Smooth muscle cell of bladder (primary cell): ENCODE measurements at places on chromosomes 3 and 15. TPM values are rescaled to one million over a fixed set of nuclear protein-coding genes. Genes with fewer than 3 reads are reported as not detected.

CHRD gene
- total RNA-seq = 1.4 and 1.9 TPM in 2 replicates

ALS2CL gene
- total RNA-seq = 0.85 and 1.2 TPM in 2 replicates

ARRDC4 gene
- total RNA-seq = 9.2 and 12.2 TPM in 2 replicates

ACTC1 gene
- total RNA-seq = not detected in 2 replicates

GPR160 gene
- 0.14 and 0.28 TPM in 2 replicates for total RNA-seq

TFG gene
- total RNA-seq = 54.2 and 63.3 TPM in 2 replicates

FANCD2OS gene
- total RNA-seq = not detected in 2 replicates

ARIH2 gene
- 56.5 and 69.8 TPM in 2 replicates for total RNA-seq

CDV3 gene
- total RNA-seq = 131 and 153 TPM in 2 replicates

PLA2G4E gene
- not detected in 2 replicates for total RNA-seq

ZBBX gene
- total RNA-seq = under 0.01 TPM in 1 of 2 replicates, not detected in the other

SHF gene
- total RNA-seq = 2.0 and 2.8 TPM in 2 replicates

SLC24A5 gene
- total RNA-seq = not detected in 2 replicates

C3orf80 gene
- total RNA-seq = 3.0 and 8.0 TPM in 2 replicates

COLQ gene
- total RNA-seq = 0.28 and 0.46 TPM in 2 replicates

CCRL2 gene
- total RNA-seq = under 0.01 and 0.09 TPM in 2 replicates

HAPLN3 gene
- total RNA-seq = 4.7 and 9.8 TPM in 2 replicates

PLIN1 gene
- 0.14 and 0.28 TPM in 2 replicates for total RNA-seq

CCDC54 gene
- not detected in 2 replicates for total RNA-seq

TRPM1 gene
- total RNA-seq = not detected in 2 replicates

GOLGA6L7 gene
- total RNA-seq = not detected in 2 replicates

SPTBN5 gene
- 0.14 and 0.18 TPM in 2 replicates for total RNA-seq

EXOG gene
- total RNA-seq = 8.7 and 10.1 TPM in 2 replicates

PRSS50 gene
- not detected in 2 replicates for total RNA-seq

GRAMD2A gene
- total RNA-seq = 0.14 and 0.55 TPM in 2 replicates

CACNA2D2 gene
- 0.09 TPM in 1 of 2 replicates, not detected in the other for total RNA-seq

IL17RC gene
- total RNA-seq = 24.7 and 34.0 TPM in 2 replicates

GPX1 gene
- total RNA-seq = 436 and 442 TPM in 2 replicates

TUBGCP5 gene
- 17.8 and 26.2 TPM in 2 replicates for total RNA-seq

HES1 gene
- total RNA-seq = 3.3 and 5.5 TPM in 2 replicates

ARNT2 gene
- 5.5 and 7.0 TPM in 2 replicates for total RNA-seq

SGO1 gene
- 0.55 and 0.57 TPM in 2 replicates for total RNA-seq

SERP1 gene
- 150 and 231 TPM in 2 replicates for total RNA-seq

PLSCR5 gene
- not detected in 2 replicates for total RNA-seq

CPA3 gene
- total RNA-seq = not detected in 2 replicates

C2CD4A gene
- not detected in 2 replicates for total RNA-seq

CD276 gene
- total RNA-seq = 69.3 and 104 TPM in 2 replicates

RAB6B gene
- total RNA-seq = 0.14 and 0.37 TPM in 2 replicates

CXCR6 gene
- 0.09 and 0.28 TPM in 2 replicates for total RNA-seq

GOLGA8O gene
- total RNA-seq = 0.37 and 0.85 TPM in 2 replicates

CSPG4 gene
- 11.0 and 15.3 TPM in 2 replicates for total RNA-seq

SPCS1 gene
- total RNA-seq = 43.4 and 58.2 TPM in 2 replicates

UBAP1L gene
- total RNA-seq = 0.71 and 1.4 TPM in 2 replicates

MYRIP gene
- under 0.01 TPM in 2 replicates for total RNA-seq

SQOR gene
- total RNA-seq = 96.5 and 226 TPM in 2 replicates

CCR3 gene
- 0.09 TPM in 1 of 2 replicates, not detected in the other for total RNA-seq
